HFFc6 (cell line): ENCODE measurements at places on chromosomes 3 and 15.

- DNase-seq: peak; percentile 98
These were observed 66.1 kb downstream of the SLC30A4 start for GRCh38 chr15:45456212-45457106.

- DNase-seq: peak; percentile 52
These were observed 25.7 kb downstream of the FAM3D start for GRCh38 chr3:58640700-58641372.

DNA sequence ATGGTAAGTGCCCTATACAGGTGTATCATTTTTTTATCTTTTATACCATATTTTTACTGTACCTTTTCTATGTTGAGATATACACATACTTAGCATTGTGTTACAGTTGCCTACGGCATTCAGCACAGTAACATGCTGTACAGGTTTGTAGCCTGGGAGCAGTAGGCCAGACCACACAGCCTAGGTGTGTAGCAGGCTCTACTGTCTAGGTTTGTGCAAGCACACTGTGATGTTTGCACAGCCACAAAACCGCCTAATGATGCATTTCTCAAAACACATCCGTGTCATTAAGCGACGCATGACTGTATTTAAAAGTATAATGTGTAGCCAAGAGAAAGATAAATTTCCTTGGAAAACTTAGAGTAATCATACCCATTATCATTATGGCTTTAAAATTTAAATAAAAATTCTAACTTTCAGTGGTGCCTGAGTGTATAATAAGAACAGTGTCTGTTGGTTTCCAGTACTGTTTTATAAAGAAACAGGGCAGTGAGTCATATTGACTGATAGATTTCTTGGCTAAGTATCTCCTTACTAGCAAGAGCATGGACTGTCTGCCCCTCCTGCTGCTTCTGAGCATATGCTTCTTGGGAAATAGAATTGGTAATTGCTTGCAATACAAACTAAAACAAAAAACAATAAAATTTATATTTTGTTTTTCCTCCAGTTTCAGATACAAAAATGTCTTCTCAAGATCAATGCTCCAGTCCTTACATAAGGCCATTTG is 18.3 kb downstream of the CALML4 start:
- DNase-seq: peak; percentile 55

DNA sequence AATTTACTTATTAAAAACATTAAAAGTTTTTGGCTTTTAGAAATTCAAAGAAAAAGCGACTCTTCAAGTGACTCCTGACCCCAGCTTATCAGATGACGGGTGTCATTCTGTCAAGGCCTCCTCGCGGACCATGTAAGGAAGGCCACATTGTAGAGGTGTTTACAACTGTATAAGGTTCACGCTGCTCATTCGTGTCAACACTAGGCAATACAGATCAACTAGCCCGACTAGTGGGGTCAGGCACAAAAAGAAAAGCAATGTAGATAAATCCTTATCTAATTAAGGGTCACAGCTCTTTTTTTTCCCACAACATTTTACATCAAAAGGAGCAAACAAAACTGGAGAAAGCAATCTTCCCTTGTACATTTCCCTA is 207.5 kb upstream of the NR2F2 start:
- DNase-seq: no peak

DNA sequence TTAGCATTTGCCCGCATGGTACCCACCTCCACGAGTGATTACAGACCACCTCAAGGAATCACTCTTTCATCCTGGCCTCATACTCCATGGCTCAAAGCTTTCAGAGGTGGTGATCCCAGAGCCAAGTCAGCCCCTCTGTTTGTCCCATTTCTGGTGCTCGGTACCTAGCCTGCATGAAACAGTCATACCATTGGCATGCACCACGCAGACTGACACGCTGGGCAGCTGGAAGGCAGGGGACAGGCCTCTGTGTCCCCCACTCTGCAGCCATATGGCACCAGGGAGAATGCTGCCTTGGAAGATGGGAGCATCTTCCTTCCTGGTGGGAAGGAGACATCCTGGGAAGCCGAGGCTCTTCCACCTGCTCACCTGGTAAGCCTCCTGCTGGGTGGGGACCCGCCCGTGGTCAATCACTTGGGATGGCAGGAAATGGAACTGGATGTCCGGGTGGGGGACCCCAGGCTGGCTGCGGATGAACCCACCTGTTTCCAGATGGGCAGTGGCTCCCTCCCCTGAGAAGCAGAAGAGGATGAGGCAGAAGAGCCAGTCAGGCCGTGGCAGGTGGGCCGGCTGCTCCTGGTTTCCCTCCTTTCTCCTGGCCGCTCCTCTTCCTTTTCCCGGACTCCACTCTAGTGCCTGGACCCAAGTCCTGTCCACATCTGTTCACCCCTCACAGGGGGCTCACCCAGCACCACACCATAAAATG is 26.9 kb downstream of the CHDH start:
- DNase-seq: no peak
